GM18507 (cell line): ENCODE measurements at places on chromosomes 1 and 21.
A peak's percentile ranks its signal among the peaks of the same experiment; 100 is the strongest.

- no peak for DNase-seq
These were observed 55.3 kb upstream of the WASF2 start for GRCh38 chr1:27545271-27545670.

GRCh38 chr1:211574705-211575104 lies 4.3 kb downstream of the SLC30A1 start:
- no peak for DNase-seq

DNA sequence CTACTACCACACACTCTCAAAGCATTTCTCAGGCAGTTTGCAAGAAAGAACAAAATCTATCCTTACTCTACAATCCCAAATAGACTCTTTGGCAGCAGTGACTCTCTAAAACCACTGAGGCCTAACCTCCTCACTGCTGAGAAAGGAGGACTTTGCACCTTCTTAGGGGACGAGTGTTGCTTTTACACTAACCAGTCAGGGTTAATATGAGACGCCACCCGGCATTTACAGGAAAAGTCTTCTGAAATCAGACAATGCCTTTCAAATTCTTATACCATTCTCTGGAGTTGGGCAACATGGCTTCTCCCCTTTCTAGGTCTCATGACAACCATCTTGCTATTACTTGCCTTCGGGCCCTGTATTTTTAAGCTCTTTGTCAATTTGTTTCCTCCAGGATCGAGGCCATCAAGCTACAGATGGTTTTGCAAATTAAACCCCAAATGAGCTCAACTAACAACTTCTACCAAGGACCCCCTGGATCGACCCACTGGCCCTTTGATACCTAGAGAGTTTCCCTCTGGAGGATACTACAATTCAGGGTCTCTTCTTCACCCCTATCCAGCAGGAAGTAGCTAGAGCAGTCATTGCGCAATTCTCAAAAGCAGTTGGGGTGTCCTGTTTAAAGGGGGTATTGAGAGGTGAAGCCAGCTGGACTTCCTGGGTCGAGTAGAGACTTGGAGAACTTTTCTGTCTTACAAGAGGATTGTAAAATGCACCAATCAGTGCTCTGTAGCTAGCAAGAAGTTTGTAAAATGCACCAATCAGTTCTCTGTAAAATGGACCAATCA lies 2.0 kb upstream of the FMO4 start:
- no peak for DNase-seq

- DNase-seq: no peak
These were observed 136.1 kb upstream of the HOOK1 start for GRCh38 chr1:59678493-59679228.

DNA sequence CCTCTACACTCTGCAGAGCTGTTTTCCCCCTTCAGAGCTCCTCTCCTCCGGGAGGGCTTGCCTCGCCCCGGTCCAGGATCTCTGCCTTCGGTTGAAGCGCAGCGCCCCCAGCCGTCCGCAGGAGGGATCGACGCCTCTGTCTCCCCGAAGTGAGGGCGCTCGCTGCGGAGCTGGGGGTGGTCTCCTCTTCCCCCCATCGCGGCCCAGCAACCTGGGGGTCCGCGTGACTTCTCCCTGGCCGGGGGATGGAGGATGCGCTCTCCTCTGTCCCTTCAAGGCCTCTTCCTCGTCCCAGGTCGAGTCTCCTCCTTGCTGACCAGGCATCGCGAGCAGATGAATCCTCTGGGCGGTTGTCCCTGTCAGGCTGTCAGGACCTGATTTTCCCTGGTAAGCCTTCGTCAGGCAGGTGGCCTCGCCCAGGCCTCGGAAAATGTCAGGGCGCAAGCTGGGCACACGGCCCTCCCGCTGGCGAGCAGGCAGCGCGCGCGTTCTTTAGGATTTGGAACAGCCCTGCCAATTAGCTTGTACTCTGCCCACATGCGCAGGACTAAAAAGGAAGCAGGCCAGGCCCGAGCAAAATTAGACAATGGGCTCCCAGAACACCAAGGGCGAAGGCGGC lies 90.5 kb downstream of the EDEM3 start:
- DNase-seq: peak; percentile 29

DNA sequence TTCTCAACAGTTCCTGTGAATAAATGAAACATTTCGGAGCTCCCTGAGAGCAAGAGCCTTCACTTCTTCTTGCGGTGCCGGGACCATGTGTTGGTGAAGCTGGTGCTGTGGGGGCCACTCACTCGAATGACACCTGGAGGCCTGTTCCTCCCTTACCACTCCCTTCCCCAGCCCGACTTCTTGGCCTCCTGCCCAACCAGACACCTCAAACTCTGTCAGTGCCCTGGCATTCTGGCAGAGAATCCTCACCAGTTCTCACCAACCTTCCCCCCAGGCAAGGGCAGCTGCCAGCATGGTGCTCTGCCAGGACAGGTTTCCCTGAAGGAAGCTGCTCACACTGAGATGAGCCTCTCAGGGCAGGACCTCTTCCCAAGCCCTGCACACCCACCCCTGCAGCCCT lies 68.3 kb downstream of the MPZL1 start:
- DNase-seq: no peak

DNA sequence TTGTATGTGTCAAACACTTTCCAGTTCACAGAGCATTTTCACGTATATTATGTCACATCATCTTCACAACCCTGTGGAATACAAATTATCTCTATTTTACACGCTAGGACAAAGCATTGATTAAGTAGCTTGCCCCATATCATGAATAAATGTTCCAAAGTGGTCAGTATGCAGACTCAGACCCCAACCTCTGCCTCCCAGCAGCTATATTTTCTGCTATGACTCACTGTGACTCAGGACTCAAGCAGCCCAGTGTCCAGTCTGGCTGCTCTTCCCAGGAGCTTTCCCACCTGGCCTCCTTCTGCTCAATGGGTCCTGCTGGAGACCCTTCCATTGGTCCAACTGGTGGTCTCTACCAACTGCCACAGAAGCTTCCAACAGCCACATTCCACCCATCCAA lies 56.0 kb upstream of the RAP1A start:
- no peak for DNase-seq

DNA sequence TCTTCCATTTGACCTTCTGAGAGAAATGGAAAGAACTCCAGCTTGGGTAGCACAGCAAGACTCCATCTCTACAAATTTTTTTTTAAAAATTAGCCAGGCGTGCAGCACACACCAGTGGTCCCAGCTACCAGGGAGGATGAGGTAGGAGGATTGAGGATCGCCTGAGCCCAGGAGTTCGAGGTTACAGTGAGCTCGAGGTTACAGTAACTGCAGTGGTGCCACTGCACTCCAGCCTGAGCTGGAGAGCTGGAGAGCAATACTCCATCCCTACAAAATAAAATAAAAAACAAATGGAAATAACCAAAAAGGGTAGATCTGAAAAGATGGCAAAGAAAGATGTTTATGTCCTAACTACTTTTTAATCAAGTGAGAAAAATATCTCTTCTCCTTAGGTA lies 14.5 kb downstream of the POGZ start:
- no peak for DNase-seq

DNA sequence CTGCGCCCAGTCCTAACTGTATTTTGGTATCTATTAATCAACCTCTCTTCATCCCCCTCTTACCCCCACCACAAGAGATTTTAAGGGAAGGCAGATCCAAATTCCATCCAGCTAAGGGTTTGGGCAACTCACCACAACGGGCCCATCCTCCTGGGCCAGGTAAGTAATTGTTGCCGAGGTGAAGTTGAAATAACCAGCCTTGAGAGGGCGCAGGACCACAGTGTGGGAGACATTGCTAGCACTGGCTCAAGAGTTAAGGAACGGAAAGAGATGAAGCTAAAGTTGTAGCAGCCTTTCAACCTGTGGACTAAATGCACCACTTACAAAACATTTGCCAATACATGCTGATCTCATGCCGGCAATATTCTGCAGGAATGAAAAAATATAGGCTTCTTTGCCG lies 5.9 kb downstream of the SSR2 start:
- DNase-seq: no peak

DNA sequence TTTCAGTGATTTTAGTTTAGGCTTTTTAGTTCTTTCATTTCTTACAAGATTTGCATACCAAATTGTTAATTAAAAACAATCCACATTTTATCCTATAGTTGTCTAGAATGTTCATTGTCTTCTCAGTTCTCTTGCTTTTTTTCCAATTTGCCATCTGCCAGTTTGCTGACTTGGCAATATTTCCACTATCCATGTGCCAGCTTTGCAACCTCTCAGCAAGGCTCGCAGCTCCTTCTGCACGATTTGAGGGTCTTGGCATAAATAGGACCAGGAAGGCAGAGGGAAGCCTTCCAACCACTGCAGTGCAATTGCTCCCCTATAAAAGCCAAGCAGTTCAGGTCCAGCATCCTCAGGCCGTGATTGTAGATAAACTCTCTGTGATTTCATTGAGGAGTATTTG lies 306.8 kb upstream of the FMN2 start:
- no peak for DNase-seq

GRCh38 chr1:184502161-184502560 lies 115.3 kb downstream of the C1orf21 start:
- no peak for DNase-seq

DNA sequence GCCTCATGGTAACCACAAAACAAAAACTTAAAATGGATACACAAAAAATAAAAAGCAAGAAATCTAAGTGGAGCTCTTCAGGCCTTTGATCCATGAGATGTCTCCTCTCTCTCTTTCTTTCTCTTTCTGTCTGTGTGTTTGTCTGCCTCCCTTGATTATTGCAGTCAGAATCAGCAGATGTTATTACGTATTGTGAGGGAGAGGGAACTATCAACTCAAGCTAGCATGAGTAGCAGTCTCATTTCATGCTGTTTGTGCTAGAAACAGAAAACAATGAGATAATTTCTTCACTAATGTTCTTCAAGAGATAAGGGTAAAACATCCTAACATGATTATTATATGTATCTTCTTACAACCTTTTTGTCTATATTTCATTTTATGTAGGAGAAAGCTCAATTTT lies 103.7 kb upstream of the PDC start:
- DNase-seq: no peak

DNA sequence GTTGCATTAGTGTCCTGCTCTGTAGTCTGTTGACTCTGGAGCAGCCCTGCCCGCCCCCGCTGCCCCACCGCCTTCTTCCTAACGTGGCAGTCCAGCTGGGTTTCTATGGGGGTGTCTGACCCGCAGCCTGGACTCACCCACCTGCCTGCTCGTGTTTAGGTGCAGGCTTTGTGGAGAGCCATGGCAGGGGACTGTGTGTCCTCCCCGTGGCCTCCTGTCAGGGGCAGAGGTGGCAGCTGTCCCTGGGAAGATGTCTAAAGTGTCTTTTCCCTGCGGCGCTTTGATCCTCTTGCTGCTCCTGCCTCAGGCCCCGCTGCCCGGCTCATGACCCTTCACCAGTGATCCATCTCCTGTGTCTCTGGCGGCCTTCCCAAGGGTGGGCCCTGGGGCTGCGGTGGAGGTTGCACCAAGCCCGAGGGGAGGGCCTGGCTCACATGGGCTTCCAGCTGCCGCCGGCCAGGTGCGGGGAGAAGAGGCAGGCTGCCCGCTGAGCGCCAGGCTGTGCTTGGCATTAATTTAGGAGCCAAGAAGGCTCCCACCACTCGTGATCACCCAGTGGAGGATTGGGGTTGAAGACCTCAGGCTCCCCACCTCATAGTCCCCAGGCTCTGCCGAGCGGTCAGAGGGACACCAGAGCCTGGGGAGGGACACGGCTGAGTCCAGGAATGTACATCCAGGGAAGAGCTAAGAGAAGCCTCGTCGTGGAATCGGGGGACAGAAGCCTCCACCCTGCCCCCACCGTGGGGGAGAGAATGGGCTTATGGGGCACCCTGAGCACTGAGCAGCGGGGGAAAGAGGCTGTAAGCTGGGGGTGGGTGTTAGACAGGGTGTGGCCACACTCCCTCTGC lies 44.1 kb downstream of the COL18A1 start:
- DNase-seq: no peak

GRCh38 chr1:228341450-228341813 lies 65.2 kb downstream of the TRIM11 start:
- DNase-seq: no peak

- DNase-seq: no peak
These were observed 512.5 kb upstream of the LRRC7 start for GRCh38 chr1:69055194-69055593.

DNA sequence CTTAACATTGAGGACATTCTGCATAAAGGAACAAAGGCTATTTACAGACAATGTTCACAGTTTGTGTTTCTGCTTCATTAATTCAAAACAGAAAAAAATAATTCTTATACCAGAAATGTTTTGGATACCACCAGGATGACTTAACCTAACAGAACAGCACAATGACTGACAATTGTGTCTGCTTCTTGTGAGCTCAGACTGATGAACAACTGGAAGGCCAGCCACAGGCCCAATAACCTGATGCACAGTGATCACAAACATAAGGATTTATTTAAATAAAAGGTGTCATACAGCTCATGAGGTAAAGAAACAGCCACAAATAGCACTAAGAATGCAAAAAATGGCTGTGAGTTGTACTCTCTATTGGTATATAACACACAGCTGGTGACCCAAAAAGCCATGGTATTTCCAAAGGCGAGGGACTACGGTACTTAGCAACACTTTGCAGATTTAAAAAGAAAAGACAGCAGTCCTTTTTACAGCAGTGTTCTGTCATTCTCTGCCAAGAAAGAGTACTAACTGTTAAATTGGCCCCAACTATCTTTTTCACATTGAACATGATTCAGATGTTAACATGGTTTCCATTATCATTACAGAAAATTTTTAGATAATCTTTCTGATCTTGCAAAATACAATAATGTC lies 32.1 kb upstream of the DDAH1 start:
- DNase-seq: no peak

GRCh38 chr1:28102189-28102588 lies 13.8 kb upstream of the EYA3 start:
- no peak for DNase-seq

DNA sequence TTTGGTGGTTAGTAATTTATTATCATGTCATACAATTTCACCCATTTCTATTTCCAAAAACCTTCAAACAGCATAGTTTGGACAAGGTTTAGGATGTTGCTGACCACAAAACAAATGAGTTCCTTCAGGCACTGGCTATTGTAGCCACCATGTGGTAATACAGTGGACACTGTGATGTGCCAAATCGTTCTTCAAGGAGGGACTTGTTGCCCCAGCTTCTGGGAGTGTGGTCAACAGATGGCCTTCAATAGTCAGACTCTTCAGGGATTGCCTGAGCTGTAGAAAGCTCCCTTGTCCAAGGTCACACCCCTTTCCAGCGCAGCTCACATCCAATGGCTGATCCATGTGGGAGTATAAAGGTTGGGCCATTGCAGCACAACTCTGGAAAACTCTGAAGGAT lies 2.6 kb downstream of the PDE4B start:
- no peak for DNase-seq

DNA sequence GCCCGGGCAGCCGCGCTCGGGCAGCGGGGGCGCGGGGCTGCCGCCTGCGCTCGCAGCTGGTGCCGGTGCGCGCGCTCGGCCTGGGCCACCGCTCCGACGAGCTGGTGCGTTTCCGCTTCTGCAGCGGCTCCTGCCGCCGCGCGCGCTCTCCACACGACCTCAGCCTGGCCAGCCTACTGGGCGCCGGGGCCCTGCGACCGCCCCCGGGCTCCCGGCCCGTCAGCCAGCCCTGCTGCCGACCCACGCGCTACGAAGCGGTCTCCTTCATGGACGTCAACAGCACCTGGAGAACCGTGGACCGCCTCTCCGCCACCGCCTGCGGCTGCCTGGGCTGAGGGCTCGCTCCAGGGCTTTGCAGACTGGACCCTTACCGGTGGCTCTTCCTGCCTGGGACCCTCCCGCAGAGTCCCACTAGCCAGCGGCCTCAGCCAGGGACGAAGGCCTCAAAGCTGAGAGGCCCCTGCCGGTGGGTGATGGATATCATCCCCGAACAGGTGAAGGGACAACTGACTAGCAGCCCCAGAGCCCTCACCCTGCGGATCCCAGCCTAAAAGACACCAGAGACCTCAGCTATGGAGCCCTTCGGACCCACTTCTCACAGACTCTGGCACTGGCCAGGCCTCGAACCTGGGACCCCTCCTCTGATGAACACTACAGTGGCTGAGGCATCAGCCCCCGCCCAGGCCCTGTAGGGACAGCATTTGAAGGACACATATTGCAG lies 3.0 kb downstream of the ARTN start:
- DNase-seq: no peak
